Fibroblast of villous mesenchyme (primary cell): ENCODE measurements at places on chromosomes 1 and 21. TPM values are rescaled to one million over a fixed set of nuclear protein-coding genes. Genes with fewer than 3 reads are reported as not detected.
A peak's percentile ranks its signal among the peaks of the same experiment; 100 is the strongest.

Gene KLF17
- under 0.01 TPM in 2 replicates for total RNA-seq

Gene FMOD
- 0.64 and 0.86 TPM in 2 replicates for total RNA-seq

- no peak for DNase-seq
These were observed 203.6 kb downstream of the LBR start for GRCh38 chr1:225224287-225224686.

Gene CREB3L4
- total RNA-seq, result 3.9 TPM in 2 replicates

DNA sequence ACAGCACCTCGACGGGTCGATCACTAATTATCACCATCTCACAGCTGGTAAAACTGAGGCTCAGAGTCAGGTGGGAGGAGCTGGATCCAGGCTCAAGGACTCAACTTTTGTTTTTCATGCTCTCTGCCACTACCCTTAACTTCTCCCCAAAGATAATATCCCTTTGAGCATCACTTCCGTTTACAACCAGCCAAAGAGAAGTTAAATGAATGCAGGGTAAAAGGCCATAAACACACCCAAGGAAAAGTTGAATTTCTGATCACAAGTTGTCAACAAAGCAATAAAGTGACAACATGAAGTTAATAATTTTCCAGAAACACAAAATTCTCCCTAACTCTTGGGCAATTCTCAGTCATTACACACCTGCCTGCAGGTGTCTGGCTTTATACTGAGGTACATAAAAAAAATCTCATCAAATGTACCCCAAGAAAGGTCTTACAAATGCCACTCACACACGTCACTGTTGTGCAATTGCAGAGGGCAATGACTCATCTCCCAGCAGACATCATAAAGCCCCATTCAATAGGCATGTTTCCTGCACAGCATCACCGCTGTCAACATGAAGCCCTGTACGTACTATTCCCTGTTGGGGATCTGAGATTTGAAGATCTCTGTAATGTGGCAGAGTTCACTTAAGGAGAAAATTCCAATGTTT, 3.4 kb downstream of the OR2T11 start:
- no peak for DNase-seq

Gene CIART
- total RNA-seq, result 6.5 and 8.1 TPM in 2 replicates

Gene FDPS
- total RNA-seq, result 427 and 428 TPM in 2 replicates

Gene FMN2
- total RNA-seq, result 19.0 and 35.0 TPM in 2 replicates

DNA sequence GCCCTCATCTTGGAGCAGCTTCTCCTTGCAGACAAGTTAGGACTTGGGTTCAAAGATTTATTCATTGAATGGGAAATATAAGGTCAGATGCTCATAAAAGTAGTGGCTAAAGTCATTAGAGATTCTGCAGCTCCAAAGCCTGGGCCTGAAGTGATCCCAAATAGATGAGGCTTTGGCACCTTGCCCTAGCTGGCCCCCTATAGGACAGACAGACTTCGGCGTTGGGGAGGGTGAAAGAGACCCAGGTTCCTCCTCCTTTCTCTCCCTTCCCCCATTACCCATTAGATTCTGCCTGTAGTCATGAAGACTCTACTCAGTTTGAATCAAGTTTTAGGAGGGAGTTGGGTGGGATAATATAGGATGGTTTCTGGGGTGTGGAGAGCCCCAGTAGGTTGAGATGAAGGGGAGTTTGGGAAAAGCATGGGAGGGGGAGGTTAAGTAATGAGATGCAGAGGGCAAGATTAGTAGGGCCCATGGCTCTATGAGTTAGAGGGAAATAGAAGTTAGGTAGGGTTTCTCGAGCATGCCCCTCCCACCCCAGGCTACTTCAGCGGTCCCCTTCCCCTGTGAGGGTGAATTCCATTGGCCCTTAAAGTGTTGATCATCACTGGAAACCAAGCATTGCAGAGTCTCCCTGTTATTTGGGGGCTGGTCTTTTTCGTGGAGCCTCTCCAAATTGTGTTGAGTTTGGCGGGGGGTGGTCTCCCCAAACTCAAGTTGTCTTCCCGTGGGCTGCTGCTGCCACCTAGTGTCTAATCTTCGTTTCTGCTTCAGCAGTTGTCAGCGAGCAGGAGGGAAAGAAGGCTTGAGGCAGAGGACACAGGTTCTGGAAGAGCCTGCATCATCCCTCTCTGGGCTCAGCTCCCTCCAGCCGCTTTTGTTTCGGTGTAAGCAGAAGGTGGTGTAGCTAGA, 2.1 kb upstream of the AHDC1 start:
- peak; percentile 71 for DNase-seq

Gene SLAMF8
- total RNA-seq, result not detected in 2 replicates

DNA sequence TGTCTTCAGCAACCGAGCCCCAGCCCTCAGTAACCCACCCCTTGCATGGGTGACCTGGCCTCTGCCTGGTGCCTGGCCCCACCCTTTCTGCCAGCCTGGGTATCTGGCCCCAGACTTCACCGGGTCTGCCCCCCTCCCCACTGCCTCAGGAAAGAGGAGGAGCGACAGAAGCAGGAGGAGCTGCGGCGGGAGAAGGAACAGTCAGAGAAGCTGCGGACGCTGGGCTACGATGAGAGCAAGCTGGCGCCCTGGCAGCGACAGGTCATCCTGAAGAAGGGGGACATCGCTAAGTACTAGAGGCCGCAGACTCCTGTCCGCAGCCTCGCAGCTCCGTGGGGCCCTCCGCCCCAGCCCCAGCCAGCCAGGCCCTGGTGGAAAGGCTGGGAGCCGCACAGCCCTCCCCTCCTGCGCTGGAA, 6.1 kb downstream of the TNFRSF25 start:
- DNase-seq, result no peak

Gene CELA2A
- not detected in 2 replicates for total RNA-seq

Gene TFF2
- not detected in 2 replicates for total RNA-seq

Gene CELA3A
- not detected in 2 replicates for total RNA-seq

DNA sequence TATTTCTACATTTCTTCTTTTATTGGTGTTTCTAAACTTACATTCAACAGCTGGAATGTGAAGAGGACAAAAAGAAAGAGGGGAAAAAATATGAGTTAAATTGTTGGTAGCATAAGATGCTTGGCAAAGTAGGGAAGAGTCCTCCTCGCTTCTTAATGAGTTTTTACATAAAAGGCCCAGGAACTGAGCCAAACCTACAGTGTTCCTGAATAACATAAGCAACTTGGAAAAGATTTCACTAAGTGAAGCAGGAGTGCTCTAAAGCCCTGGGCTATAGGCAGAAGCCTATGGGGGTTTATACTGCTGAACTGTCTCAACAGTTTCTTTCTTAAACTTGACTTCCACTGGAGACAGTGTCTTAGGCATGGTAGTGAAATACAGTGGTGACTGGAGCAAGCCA, 115.0 kb upstream of the USP25 start:
- DNase-seq, result no peak

DNA sequence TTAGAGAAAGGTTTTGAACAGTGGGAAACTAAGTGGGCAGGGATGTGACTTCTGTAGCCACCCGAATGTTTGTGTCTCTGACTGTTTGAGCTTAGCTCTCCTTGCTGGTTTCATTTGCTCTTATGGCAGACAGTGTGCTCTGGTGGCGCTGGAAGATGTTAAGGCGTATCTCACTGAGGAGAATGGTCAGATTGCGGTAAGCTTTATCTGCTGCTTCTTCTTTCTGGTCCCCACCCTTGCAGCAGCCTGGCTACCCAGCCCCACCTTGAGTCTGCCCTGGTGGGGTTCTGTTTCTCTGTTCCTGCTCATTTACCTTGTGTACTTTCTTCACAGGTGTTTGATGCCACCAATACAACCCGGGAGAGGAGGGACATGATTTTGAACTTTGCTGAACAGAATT, 9.9 kb downstream of the PFKFB2 start:
- no peak for DNase-seq

Gene SDHB
- 123 and 129 TPM in 2 replicates for total RNA-seq
